ENCODE measurements at places on chromosomes 12 and 14.
A peak's percentile ranks its signal among the peaks of the same experiment; 100 is the strongest.

DNA sequence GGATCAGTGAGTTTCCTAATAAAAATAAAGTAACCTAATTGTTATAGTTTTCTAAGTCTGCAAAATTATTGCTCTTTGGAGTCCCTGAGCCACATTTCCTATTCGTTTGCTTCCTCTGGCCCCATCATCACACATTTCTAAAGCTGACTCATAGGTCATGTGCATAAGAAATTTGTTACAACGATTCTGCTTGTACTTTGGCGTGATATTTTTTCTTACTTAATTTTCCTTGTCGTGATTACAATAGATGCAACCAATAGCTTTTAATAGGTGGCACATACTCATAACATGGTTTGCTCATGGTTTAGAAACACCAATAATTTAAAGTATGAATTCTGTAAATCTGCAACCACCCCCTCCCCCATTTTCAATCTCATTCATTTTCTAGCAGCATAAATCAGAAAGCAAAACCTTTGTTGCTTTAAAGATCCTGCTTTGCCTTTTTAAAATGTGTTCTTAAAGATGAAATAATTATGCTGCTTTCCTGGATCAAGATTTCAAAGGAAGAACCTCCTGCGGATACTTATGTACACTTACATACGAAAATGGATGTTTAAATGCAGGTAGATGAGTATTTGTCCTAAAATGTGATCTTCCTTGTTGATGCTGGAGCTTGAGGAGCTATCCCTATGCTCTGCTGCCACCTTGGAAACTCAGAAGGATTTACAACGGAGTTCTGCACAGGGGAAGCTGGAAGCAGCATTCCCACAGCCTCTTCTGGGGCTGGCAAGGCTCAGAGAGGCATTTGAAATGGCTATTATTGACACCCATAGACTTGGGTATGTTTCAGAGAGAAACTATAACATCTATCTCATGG is 1.7 kb upstream of the FLRT2 start:
- DNase-seq: peak; percentile 11

DNA sequence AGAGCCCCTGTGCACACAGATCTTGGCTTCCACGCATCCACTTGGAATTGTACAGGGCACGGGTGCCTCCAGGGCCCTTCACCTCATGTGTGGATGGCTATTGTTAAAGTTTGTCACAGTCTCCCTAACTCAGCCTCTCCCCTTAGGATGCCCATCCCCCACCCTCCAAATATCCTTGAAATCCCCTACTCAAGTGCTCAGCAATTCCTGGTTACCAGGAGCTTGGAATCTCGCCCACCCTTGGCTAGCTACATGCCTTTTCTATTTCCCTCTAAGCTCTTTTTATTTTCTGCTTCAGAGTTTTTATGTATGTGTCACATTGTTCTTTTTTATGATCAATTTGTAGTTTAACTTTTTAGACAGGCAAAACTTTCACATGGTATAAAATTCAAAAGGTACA is 13.0 kb upstream of the NR1H4 start:
- DNase-seq: no peak

GRCh38 chr12:6584293-6584692 is 16.2 kb upstream of the NOP2 start:
- no peak for DNase-seq

DNA sequence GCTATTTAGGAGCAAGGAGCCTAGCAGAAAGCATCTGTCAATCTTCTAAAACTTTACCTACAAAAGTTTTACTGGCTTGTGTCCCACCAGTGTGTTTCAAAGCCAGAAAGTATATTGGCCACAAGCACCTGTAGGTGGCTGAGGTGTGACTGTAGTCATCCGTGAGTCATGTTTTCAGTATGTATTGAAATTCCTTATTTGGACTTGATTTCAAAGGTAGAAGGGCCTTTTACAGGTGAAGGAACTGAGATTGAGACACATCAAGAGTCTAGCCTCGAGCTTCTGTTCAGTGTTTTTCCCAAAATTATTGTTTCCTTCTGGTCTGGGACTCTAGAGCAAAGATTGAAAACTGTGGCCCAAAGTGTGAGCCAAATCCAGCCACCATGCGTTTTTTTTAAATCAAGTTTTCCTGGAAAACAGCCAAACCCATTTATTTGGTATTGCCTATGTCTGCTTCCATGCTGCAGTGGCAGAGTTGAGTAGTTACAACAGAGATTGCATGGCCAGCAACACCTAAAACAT is 195.3 kb upstream of the BCL2L14 start:
- no peak for DNase-seq

GRCh38 chr14:100857923-100858837 is 32.3 kb downstream of the MEG3 start:
- no peak for DNase-seq

- no peak for DNase-seq
These were observed at the start of gene COL2A1 for GRCh38 chr12:48004053-48004941. COL2A1 (minus strand) TSS chr12:48004476; CDS start chr12:48004321, 155 bp downstream.

DNA sequence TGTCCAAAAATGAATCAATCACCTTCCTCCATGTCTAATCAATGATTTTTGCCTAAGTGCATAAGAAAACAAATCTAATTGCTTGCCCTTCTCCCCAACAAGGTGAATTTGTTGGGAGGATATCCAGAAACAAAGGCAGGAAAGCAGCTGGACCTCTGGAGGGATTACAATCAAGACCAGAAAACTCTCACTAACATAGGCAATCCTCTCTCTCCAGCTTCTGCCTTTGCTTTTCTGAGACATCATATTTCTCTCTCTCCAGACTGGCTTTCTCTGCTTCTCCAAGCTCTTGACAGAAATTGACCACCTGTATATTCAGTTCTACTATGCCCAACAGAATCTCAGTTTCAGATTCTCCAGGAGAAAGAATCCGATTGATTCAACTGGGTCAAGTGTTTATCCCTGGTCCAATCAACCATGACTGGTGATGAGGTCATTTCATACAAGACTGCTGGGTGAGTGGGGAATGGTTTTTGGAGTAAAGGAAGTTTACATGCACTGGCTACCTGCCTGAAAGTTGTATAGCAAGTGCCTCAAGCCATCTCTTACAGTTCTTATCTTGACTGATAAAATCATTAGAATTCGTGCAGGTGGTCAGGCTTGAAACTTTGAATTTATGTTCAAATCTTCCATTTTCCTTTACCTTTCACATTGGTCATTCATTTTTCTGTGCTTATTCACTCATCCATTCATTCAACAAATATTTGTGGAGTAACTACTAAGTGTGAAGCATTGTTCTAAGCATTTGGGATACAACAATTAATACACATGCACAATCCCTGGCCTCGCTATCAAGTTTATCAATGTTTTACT is 22.2 kb upstream of the CFAP54 start:
- DNase-seq: no peak

DNA sequence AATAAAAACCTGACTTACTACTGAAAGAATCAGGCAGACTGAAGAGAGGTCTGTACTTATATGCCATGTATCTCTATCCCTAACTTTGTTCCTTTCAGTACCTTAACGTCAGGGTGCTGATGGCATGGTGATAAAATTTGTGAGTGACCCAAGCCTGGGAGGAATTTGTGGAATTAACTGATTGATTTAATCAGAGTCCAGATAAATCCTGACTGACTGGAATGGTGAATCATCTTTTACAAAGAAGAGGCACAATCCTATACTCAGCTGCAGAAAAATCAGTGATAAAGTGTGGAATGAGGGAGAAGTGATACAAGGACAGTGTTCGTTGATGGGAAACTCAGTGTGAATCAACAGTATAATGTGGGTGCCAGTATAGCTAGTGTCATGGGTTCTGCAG is 3.7 kb downstream of the TDG start:
- DNase-seq: no peak

- DNase-seq: no peak
These were observed 3.7 kb upstream of the CLBA1 start for GRCh38 chr14:104981699-104982541.

DNA sequence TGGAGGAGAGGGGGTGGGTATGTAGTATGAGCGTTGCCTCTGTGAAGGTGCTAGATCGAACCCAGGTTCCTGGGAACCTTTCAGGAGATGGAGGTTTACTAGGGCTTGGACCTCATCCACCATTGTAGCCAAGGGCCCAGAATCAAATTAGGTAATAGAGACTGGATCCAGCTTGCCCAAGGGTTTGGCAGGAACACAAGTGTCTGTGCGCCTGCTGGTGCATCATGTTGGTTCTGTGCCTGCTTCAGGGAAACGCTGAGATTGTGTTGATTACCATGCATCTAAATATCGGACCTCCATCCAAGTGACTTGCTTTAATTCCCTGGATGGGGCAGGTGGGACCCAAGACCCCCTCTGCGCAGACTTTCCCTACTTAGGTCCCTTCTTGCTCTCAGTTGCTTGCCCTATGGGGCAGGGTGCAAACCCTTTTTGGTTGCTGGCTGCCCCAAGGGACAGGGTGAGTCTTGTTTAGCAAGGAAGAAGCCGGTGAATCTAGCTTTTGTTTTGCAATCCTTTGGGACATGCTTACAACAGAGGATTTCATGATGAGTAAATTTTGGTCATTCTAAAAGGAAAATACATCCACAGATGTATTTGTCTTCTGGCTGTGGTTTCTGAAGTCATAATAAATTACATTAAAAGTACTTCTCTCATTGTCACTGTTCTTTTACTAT is 189.8 kb upstream of the PRICKLE1 start:
- no peak for DNase-seq

DNA sequence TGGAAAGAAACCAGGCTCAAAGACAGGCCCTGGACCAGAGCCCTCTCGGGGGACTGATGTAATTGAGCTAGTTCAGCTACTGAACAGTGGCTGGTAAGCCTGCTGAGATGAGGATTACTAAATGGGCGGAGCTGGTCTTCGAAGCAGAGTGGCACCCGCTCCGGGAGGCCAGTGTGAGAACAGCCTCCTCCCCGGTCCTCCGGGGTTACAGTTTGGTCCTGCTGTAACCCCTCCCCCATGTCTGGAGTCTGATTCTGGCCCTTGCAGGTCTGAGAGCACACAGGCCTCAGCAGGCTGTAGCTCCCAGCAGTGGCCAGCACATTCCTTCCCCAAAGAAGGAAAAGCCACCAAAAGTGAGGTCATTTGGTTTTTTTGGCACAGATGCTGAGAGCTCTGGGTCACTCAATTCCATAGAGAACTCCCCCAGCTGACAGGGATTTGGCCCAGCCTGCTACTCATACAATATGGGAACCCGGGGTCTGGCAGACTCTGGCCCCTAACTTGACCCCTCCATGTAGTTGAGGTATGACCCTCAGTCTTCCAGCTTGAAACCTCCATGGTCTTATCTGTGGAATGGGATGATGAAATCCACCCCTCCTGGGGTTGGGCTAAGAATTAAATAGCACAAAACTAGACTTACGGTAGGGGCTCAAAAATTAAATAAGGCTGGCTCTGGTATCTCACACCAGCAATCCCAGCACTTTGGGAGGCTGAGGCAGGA is 39.0 kb downstream of the ACTN1 start:
- DNase-seq: peak; percentile 70

- DNase-seq: no peak
These were observed 157.8 kb downstream of the ZFP36L1 start for GRCh38 chr14:68634874-68635595.

DNA sequence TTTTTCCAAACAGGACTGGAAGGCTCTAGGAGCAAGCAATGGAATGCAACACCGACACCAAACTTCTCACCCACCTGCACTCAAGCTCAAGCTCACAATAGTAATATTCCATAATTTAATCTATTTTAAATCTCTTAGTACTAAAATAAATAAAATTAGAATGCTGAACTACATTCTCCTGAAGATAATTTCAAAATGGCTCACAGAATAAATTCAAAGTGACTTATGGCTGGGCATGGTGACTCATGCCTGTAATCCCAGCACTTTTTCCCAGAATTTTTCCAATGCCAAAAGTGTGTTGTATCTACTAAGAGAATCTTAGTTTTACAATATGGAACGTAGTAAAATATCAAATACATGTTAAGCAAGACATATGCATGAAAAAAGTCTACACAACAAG is 31.5 kb downstream of the DUSP16 start:
- no peak for DNase-seq

DNA sequence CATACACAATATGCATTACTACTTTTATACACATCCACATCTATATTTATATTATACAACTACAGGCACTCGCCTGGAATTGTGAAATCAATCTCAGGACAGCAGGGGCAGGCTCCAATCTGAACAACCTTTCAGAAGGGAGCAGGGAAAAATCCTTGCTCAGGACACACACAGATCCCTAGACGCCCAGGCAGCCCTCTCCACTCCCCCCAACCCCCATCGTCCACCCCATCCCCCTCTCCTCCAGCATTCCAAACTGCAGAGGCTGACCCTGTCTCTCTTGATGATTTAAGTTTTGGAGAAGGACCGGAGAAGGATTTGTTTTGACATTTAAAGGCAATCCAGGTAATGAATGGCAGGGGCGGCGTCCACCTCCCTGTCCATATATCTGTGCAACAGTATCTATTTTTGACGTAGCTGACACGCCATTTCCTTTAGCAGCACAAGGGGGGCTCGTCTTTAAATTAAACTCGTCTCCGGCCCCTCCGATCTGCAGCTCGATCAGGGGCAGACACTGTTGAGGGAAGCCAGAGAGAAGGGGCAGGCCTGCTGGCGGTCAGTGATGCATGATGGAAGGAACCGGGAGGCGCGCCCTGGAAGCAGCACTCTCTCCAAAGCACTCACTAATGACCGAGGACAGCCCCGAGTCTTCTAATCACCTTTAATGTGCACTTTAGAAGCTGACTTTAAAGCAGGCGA is 95.0 kb upstream of the TBX5 start:
- no peak for DNase-seq

- DNase-seq: no peak
These were observed 75.2 kb downstream of the PRIMA1 start for GRCh38 chr14:93712838-93713724.

DNA sequence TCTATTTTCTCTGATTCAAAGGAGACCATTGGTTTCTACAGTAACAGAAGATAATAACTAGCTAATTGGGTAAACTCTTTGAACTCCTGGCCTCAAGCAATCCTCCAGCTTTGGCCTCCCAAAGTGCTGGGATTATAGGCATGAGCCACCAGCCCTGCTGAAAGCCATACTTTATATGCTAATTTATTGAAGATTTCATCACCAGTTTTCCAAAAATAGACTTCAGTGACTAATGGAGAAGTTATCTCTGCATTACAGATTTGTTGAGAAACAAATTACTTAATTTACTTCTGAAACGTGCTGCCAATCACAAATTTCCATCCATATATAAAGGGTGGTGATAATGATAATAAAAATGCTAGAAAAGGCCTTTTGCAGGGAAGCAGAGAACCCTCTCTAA is 1758.1 kb upstream of the SEL1L start:
- no peak for DNase-seq

DNA sequence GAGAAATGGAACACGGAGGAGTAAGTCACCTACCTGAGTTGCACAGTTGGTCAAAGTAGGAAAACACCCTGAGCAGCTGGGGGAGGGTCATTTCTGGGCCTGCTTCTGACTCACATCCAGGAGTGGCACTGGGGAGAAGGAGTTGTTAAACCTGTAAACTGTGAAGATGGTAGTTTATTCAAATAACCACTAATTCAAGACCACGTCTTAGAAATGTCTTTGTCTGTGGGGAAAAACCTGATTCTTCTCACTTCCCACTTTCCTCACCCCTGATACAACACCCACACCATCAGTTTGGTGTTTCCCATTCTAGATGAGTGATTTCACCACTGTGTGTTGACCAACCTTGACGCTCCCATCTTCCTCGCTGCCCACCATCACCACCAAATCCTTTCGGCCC is 207.1 kb downstream of the ANO4 start:
- no peak for DNase-seq

GRCh38 chr12:10701843-10702242 is 21.3 kb downstream of the YBX3 start:
- no peak for DNase-seq

Data from SW 1271 (cell line).